NCI-H69 (cell line): ENCODE measurements at places on chromosomes 3 and 15.

DNA sequence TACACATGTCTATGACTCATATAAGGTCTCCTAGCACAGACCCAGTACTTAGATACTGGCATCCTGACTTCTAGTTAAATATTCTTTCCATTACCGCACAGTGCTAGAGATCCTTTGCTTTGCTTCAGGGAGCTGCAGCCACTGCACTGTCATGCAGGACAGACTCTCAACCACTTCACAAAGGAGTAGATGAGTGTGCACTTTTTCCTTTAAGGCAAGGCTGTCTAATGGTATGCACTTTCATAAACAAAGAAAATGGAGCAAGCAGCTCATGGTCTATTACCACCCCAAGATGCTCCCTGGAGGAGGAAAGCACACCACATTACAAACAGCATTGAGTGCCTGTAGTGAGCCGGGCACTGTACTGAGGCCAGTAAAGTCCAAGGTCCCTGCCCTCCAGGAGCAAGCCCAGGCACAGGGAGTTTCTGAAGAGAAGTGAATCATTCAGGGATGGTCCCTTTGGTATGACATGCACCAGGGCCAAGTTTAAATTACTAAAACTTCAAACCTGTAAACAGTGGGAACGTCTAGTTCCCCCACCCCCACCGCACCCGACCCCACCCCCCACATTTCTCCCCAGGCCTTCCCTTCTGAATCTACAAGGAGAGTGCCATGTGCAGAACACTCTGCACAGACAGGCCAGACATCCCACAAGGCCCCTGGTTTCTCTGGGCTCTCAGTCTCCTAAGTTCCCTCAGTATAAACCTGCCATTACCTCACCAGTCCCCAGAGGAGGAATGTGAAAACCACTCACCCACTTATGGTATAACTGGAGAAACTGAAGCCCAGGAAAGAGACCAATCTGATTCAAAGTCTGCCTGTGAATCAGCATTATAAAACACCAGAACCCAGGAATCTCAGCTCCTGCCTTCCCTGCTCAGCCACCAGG is 107.8 kb upstream of the BCL6 start:
- DNase-seq = no peak

DNA sequence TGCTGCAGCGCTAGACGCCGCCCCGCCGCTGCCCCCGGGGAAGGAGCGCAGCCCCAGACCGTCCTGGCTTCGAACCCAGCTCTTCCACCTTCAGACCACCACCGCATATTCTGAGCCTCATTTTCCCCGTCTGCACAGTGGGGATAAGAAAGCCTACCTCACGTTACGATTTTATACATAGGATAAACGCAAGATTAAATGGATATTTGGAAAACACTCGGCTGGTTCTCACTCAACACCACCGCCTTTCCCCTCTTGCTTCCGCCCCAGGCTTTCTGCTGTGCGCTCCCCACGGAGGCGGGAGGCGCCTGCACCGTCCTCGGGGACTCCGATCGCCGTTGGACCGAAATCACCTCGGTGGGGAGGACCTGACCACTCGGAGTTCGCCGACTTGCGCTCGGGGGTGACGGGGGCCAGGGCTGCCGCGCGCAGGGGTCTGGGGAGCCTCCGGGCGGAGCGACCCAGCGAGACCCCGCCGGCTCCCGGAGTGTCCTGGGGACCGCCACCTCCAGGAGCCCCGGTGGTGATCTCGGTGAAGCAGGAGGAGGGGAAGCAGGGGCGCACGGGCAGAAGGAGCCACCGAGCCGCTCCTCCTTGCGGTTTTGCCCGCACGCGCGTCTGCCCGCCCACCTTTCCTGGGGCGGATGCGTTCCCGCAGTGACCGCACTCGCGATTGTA is 4.0 kb downstream of the FBXL22 start:
- peak; percentile 84 for DNase-seq

GRCh38 chr3:165347526-165347925 is 151.3 kb upstream of the SLITRK3 start:
- DNase-seq = no peak

- no peak for DNase-seq
These were observed 28.1 kb upstream of the CCR2 start for GRCh38 chr3:46325645-46326300.

- no peak for DNase-seq
These were observed 1.3 kb downstream of the PYGO1 start for GRCh38 chr15:55586808-55587207.

GRCh38 chr3:66338927-66339326 is 118.1 kb downstream of the SLC25A26 start:
- no peak for DNase-seq

DNA sequence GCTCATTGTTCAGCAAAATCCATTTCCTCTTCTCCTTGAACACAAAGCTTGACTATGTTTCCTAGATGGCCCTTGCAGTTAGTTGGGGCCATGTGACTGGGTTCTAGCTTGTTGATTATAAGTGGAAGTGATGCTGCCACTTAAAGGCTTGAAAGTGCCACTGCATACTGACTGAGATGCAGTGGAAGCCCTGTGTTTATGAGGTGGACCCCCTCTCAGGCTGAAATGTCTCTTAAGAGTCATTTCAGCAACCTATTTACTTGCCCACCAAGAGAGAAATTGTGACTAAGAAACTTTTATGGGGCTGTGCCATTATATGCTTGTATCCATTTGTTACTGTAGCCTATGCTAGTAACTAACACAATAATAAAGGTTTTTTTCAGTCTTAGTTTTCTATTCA is 8.4 kb upstream of the ANP32A start:
- peak; percentile 34 for DNase-seq

GRCh38 chr3:195893044-195893395 is 15.3 kb downstream of the TNK2 start:
- no peak for DNase-seq

DNA sequence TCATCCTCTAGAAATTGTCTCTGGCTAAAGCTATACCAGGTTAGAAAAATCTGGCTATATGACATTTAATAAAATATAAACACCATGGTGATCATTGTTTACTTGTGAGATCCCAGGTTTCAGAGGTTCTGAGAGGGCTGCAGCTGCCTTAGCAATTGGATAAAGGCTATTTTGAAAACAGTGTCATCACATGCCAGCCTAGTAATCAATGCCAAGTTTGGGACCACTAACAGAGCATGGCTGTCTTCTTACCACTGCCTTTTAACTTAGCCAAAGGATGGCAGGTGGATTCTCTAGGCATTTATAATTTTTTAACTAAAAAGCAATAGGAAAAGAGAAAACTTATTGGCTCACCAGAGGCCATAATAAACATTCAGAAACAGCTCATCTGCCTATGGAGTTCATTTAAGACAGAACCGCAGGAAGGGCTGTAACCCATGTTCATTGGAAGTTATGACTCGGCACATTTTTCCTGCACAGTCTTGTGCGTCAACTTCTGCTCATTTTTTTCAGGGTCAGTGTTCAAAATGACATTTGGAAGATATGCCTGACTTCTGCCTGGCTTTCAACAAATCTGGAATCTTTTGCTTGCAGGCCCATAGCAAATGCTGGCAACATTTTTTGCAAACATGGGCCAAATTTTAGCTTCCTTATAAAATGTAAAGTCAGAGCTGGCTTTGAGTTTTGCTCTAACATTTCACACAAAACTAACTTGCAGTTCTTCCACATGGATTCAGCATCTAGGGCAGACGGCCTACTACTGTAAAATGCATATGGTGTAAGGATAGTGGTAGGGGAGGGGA is 476.0 kb upstream of the TBL1XR1 start:
- DNase-seq = no peak

- DNase-seq = no peak
These were observed 121.8 kb downstream of the SSR3 start for GRCh38 chr3:156433138-156433537.

DNA sequence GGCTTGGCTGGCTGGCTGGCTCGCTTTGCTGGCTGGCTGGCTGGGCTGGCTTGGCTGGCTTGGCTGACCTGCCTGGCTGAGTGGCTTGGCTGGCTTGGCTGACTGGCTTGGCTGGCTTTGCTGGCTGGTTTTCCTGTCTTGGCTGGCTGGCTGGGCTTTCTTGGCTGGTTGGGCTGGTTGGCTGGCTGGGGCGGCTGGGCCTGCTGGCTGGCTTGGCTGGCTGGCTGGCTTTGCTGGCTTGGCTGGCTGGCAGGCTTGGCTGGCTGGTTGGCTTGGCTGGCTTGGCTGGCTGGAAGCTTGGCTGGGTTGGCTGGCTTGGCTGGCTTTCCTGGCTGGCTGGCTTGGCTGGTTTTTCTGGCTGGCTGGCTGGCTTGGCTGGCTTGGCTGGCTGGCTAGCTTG is 435.6 kb downstream of the GOLGA6L6 start:
- DNase-seq = no peak

DNA sequence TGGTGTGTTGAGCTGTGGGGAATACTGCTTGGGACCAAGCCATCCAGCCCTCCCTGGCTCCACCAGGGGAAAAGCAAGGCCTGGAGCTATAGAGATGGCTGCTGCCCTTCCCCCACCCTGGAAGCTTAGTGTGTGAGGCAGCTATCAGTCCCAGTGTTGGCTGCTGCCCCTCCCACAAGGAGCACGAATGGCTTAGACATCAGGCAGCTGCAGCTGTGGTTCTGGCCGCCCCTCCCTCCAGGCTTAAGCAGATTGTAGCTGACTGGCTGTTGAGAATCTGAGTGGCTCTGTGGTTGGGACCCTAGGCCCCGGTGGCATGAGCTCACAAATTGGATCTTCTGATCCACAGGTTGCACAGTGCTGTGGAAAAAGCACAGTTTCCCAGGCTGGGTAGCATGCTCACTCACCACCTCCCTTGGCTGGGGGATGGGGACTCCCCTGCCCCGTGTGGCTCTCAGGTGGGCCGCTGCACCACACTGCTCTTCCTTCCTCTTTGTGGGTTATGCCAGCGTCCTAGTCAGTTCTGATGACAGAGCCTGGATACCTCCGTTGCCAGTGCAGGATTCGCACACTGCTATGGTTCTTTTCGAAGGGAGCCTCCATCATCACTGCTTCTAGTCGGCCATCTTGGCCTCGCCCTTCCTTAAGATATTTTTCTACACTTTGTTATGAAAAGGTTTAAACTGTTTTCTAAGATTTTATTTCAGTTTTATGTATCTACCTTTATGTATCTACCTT is 21.2 kb upstream of the SUCNR1 start:
- DNase-seq = no peak

GRCh38 chr15:92324101-92324963 is 69.3 kb upstream of the ST8SIA2 start:
- no peak for DNase-seq

DNA sequence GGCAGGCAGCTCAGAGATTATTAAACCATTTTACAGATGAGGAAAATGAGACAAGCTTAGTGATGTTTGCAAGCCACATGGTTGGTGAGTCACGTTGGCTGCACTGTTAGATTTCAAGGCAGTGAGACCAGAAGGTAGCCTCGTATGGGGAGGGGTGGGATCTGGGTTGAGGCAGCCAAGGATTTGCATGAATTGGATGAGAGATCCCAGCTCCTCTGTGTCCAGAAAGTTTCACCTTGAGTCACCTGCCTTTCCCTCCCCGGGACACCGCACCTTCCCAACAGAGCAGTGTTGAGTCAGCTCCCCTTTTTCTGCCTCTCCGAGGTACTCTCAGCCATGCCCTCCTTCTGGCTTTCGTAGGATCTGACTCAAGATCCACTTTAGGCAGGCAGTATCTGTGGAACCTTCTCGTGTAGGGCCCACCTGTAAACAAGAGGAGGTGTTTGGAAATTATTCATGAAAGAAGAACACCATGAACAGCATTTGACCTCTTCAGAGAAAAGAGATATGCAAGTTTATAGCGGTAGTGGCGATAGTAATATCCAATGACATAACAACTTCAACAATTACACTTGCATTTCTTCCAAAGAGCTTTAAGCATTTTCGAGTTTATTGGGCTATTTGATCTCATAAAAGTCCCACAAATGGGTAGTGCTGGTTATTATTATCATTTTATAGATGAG is 46.8 kb upstream of the VPS8 start:
- DNase-seq = no peak

DNA sequence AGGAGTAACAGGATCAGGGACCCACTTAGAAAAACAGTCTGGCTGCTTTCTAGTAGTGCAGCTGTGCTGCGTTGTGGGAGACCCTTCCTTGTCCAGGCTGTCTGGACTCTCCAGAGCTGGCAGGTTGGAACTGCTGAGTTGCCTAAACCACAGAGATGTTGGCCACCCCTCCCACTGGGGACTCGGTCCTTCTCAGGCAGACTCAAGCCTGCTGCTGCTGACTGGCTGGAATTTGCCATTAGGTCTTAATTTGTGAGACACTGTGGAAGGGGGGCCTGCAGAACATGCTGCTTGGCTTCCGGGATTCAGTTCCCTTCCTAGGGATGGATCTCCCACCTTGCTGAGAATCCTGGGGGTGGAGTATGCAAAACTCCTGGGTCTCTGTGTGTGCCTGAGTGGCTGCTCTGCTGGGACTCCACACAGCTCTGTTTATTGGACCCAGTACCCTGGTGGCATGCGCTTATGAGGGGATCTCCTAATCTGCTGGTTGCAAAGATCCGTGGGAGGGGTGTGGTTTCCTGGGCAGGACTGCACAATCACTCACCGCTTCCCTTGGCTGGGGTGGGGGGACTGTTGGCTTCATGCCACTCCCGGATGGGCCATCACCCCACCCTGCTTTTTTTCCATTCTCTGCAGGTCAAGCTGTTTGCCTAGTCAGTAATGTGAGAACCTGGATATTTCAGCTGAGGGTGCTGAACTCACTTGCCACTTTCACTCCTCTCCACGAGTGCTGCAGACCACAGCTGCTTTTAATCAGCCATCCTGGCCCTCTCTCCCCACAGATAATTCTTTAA is 150.5 kb downstream of the CFAP20DC start:
- peak; percentile 14 for DNase-seq

GRCh38 chr3:186362537-186362842 is 456 bp upstream of the DGKG start:
- no peak for DNase-seq

- DNase-seq = no peak
These were observed 232.4 kb downstream of the RBMS3 start for GRCh38 chr3:29513236-29513635.

GRCh38 chr3:31974964-31975363 is 6.1 kb downstream of the OSBPL10 start:
- DNase-seq = no peak

DNA sequence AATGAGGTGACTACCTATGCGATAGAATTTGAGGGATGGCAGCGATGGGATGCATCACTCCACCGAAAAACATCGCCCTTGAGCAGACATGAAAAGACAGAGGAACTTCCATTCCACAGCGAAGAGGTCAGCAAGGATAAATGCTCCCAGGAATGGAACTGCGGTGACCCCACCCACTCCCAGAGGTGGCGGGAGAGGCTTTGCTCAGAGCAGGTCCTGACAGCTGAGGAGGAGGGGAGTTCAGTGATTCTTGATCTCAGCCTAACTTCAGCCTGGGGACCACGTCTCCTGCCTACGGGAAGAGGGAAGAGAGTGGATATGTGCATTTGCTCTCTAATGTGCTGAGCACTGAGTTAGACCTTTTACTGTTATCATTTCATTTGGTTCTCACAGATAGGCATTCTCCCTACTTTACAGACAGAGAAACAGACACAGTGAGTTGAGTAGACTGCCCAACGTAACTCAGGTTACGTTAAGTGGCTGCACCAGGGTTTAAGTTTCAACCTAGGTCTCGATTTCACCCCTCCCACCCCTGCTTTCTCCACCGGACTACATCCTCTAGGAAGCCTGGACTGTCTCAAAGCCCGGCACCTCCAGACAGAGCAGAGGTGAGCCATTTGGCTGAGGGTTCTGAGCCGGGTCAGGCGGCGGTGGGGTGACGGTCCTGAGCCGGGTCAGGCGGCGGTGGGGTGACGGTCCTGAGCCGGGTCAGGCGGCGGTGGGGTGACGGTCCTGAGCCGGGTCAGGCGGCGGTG is 170.0 kb downstream of the RAB11A start:
- DNase-seq = peak; percentile 27
